ENCODE measurements at places on chromosomes 2 and 18.

DNA sequence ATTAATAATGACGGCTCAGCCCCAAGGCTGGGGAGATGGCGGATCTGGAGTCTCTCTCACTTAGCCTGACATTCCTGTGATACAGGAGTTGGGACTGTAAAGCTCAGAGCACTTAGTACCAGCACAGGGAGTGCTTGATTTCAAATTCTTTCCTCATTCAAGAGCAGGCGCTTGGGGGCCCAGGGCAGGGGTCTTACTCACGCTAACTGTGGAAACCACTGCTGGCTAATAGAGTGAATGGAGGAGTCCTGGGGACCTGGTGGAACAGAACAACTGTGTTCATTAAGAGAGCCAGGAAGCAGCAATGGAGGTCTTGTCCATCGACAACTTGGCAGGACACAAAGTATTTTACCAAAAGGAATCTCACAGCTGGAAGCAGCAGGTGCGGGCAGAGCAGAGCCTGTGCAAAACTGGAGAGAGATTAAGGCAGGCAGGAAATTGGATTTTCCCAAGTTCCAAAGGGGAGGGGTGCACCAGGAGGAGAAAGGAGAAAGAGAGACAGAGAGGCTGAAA is 358.9 kb downstream of the TNS1 start:
- DNase-seq = no peak

GRCh38 chr2:150267651-150268415 is 219.6 kb downstream of the RND3 start:
- DNase-seq = no peak

DNA sequence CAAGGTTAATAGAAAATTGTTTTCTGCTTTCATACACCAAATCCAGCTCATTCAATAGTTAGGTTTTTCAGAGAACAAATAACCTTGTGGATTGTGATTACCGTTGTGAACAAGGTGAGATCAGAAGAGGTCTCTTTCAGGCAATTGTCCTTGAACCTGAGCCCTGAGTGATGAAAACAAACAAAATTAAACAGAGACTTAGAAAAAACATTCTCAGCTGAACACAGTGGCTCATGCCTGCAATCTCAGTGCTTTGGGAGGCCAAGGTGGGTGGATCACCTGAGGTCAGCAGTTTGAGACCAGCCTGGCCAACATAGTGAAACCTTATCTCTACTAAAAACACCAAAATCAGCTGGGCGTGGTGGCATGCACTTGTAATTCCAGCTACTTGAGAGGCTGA is 68.1 kb downstream of the HNMT start:
- DNase-seq = peak; percentile 45

GRCh38 chr18:79644666-79645057 is 34.9 kb upstream of the CTDP1 start:
- no peak for DNase-seq

DNA sequence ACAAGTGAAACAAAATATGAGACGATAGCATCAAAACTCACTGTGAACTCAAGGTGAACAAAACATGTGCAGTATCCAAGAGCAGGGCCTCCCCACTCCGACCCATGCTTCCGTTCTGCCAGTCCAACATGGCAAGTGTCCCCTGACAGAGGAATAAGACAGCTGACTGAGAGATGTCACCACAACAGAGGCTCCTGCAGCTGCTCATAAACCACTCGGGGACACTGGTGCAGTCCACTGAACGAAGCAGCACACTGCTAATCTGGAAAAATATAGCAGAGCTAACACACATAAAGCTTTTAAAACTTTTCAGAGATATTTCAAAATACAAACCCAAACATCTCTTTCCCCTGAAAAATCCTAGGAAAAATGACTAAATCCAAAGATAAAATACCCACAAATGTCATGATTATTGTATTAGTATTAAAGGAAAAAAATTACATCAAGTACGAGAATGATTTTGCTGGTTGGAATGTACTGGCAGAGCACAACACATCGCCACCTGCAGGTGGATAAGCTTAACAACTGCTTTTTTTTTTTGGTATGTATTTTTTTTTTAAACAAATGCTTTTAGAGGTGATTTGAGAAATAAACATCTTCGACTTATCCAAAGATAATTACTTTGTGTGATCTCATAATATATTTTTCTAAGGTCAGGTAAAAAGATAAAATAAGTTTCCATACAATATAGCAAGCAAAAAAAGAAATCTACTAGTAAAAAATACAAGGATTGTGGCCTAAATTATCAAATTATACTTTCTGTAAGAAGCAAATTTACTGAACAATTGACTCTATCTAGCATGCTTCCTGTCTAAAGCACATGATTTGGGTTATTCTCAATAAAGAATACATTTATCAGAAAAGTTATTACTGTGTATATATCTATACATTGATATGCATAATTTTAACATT is 18.6 kb downstream of the THADA start:
- no peak for DNase-seq

GRCh38 chr2:74532222-74532621 is 2.5 kb downstream of the HTRA2 start:
- DNase-seq = no peak

DNA sequence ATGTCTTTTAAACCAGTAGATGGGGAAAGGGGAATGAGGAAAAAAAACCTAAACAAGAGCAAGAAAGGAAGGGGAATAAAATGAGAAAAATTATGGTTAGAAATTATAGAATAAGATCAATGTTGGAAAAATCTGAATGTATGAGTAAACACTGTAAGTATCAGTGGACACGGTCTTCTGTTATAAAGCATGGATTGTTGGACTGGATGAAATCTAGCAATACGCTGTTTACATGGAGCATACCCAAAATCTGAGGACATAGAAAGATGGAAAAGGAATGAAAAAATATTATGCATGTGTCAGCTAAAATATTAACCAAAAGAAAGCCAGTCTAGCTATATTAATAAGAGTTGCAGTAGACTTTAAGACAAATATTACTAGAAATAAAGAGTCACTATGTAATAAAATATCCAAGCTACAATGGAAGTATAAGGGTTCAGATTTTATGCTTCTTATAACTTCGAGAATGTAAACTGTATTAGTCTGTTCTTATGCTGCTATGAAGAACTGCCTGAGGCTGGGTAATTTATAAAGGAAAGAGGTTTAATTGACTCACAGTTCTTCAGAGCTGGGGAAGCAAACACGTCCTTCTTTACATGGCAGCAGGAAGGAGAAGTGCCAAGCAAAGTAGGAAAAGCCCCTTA is 32.4 kb downstream of the DDX1 start:
- no peak for DNase-seq

DNA sequence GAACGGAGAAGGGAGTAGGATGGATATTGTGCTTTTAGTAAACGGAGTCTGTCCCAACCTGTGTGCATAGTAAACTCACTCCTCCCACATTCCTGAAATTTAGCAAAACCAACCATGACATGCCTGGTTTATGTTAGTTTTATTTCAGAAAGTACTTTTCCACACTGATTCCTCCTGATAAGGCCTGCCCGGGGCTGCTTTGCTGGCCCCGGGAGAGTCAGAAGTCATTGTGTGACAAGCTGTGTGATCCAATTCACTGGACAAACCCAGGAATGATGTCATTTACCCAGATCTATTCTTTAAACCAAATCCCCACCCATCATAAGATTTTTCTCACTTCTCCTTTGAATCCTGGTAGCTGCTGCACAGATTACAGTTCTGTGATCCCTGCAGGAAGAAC is 109.0 kb downstream of the SETBP1 start:
- DNase-seq = no peak

GRCh38 chr2:38433607-38433975 is 56.5 kb upstream of the ATL2 start:
- DNase-seq = no peak

GRCh38 chr2:74025971-74026612 is 41.4 kb downstream of the TET3 start:
- DNase-seq = no peak

- no peak for DNase-seq
Observed at GRCh38 chr18:78953566-78953965, 26.1 kb upstream of the SALL3 start.

DNA sequence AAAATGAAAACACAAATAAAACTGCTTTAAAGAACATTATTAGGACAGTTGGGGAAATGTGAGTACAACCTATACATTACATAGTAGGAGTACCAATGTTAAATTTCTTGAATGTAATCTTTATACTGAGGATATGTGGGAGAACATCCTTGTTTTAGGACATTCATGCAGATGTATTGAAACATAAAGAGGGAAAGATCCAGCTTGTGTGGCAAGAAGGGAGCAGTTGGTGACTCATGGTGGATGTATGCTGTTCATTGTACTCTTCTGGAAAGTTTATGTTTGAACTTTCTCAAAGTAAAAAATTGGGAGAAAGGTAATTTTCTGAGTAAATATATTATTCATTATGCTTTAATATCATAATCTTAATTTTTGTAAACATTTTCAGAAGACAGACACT is 132.1 kb upstream of the DLGAP1 start:
- no peak for DNase-seq

- DNase-seq = no peak
Observed at GRCh38 chr2:109532728-109533076, 81.1 kb downstream of the SEPTIN10 start.

DNA sequence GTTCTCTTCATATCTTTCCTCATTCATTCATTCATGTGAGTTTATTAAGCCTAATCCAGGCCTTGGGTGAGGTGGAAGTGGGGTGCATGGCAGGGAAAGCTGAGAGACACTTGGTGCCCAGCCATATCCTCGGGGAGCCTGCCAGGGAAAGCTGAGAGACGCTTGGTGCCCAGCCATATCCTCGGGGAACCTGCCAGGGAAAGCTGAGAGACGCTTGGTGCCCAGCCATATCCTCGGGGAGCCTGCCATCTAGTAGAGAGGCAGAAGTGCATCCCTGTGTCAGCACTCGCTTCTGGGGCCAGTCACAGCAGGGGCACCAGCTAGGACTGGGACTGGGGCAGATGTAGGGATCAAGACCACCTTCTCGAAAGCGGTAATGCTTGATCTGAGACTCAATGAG is 39.4 kb downstream of the DDX18 start:
- DNase-seq = no peak

GRCh38 chr2:232276733-232277313 is 101.7 kb upstream of the ALPP start:
- no peak for DNase-seq
